Muscle of leg (tissue), 16 donors: ENCODE measurements at places on chromosomes 5 and 9. TPM values are rescaled to one million over a fixed set of nuclear protein-coding genes. Genes with fewer than 3 reads are reported as not detected.

The MSX2 gene
- polyA plus RNA-seq, result 0.27 TPM

The PCDHGA4 gene
- 0.71 TPM for polyA plus RNA-seq

The SLC45A2 gene
- polyA plus RNA-seq, result 0.16 TPM

The PCDHGA11 gene
- polyA plus RNA-seq, result 2.7 TPM

The GRAMD2B gene
- 9.9 TPM for polyA plus RNA-seq

The GHR gene
- polyA plus RNA-seq, result 17.3 TPM

The NMUR2 gene
- 0.86 TPM for polyA plus RNA-seq

The MYOZ3 gene
- polyA plus RNA-seq, result 8.9 TPM

The CARD6 gene
- polyA plus RNA-seq, result 2.1 TPM

DNA sequence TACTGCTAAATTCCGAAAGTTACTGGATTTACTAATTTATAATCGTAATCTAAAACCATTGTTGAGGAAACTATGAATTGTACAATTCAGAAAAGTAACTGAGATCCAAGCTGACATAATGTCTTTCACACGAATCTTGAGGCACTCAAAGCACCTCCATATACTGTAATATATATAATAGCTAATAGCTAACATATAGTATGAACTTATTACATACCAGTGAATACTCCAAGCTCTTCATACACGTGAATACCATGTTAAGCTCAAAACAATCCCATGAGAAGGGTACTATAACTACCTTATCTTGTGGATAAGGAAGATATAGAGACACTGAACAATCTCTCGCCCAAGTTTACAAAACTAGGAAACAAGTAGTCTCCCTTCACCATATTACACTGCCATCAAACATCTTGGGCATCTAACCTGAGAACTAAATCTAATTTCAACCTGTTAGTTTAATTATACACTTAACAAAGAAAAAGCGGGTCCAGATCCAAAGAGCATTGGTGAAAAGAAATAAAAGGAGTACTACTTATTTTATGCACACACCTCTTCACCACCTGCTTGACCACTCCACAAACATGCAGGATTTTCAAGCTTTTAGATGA lies 1.0 kb downstream of the NUDCD2 start:
- no peak for DNase-seq

- peak; percentile 93 for DNase-seq
Measured at GRCh38 chr9:76610011-76610352, 151.0 kb downstream of the GCNT1 start.

GRCh38 chr9:83932011-83932410 lies 10.8 kb upstream of the KIF27 start:
- no peak for DNase-seq

- no peak for DNase-seq
Measured at GRCh38 chr9:123309611-123310010, 41.2 kb upstream of the STRBP start.

DNA sequence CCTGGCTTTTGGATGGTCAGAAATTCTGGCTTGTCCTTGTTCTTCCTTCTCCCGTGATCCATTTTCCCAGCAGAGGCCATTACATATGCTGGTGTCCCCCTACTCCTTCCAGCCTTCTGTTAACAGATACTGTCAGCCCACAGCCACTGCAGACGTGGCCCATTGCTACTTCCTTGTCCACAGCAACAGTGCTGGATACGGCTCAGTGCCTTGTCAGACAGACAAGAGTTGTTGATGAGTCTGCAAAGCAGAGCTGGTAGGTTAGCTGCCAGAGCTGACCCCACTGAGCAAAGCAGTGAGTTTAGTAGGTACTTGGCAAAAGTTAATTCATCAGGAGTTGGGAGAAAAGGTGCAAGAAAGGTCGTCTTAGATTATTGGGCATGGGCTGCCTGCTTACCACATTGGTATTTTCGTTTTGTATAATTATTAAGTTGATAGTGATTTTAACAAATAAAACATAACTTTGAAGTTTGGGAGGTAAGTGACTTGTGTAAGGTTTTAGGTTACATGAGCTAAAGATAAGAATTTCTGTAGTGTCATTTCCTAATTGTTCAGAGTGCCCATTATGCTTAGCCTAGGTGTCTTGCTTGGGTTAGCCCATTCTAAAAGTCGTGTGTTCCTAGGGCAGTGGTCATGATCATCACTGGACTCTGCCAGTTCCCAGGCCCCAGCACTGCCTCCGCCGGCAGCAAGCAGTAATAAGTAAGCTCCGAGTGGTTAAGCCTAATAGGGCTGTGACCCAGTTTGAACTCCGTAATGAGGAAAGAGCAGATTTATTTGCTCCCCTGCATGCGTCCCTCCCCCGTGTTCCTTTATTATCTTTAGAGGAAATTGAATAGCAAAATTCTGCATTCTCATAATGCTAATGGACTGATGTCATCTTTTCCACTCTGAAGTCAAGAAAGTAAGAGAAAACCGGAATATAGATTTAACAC lies 292.0 kb downstream of the FANCC start:
- DNase-seq, result peak; percentile 83

DNA sequence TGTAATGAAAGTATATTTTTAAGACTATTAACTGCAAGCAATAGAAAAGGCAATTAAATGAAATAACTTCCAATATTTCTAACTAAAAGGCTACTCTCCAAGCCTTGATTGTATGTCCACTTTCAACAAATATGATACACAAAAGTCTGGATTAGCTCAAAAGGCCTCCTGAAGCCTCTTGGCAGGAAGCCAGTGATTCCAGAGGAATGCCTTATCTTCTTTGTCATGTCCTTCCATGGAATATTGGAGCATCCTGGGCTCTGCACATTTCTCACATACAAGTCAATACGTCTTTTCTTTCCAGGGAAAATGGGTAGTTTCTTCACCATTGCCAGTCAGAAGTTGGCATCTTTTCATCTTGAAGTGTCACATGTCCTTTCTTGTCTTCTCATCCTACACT lies 357.8 kb downstream of the KDM4C start:
- no peak for DNase-seq

GRCh38 chr9:77021922-77022782 lies 2.7 kb downstream of the FOXB2 start:
- no peak for DNase-seq

- DNase-seq, result no peak
Measured at GRCh38 chr5:28408186-28408585, 1369.8 kb upstream of the CDH9 start.

DNA sequence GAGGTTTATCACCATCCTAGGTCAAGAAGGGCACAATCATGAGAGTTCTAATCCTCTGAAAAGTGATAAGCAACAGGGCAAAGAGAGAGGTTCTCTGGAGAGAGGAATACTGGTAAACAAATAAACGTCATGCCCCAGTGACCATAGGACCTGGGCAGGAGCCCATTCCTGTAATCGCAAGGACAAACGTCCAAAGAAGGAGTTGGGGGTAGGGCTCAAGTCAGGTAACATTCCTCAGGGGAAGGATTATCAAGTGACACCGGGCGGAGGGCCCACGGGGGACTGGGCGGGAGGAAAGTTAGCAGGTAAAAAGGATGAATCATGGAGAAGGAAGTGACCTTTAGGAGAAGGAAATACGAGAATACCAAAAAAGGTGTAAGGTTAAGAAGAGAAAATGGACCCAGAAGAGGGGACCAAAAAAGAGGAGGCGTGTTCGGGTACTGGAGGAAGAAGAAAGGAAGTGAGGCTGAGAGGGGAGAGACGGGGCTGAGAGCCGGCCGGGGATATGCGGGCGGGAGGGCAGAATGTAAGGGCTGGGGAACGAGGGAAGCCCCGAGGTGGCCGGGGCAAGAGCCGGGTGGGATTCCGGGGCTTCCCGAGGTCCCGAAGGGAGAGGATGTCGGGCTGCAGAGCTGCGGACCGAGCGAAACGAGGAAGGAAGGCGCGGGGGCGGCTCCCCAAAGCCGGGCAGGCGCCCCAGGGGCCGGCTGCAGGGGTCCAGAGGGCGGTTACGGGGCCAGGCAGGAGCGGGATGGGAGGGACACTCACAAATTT lies 583 bp downstream of the DIAPH1 start:
- DNase-seq, result peak; percentile 47

DNA sequence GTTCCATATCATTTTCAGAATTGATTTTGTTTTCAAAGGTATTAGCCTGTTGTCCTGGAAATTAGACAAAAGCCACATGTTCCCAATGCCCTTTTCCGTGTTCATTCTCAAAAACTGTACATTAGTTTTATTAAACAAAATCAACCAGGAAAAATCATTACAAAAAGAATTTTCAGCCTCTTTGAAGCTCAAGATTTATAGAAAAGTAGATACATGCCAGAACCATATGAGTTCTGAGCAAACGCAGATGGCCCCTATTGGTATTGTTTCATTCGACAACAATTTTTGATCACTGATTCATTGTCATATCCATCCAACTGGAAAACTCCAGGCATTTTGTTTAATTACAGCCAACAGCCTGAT lies 148.5 kb upstream of the GRAMD2B start:
- DNase-seq, result peak; percentile 72

- no peak for DNase-seq
Measured at GRCh38 chr9:106981396-106982287, 118.7 kb downstream of the ZNF462 start.

GRCh38 chr5:1376981-1377380 lies 32.1 kb upstream of the CLPTM1L start:
- peak; percentile 64 for DNase-seq

DNA sequence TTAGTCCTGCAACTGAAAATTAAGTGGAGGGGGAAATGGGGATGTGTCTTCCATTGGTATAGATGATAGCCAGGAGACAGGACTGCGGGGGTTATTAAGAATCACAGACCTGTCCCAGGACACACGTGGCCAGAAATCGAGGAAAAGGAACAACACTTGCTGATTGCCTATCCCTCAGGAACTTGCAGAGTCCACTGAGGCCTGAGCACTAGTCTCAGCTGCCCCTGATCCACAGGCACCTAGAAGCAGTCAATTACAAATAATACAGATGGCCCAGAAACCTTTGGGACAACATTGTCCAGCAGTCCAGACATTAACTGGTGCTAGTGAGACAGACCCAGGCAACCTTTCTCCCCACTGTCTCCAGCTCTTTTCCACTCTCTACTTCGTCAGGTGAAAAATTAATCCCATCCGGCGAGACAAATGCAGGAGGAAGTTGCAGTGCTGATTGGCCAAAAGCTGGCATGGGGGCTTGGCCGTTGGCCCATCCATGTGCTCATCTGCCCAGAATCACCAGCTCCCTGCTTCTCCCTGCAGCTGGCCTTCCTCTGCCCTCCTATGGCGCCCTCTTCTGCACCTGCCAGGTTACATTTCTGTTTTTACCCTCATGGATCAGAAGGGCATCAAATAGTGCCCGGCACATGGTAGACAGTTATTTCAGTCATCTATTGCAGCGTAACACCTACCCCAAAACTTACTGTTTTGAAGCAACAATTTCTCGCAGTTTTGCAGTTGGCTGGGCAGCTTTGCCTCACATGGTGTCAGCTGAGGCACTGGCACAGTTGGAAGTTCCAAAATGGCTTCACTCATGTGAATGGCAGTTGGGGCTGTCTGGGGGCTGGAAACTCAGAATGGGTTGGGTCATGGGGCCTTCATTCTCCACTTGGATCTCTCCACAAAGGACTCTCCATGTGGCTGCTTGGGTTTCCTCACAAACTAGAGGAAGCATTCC lies 3.6 kb upstream of the B4GALT1 start:
- no peak for DNase-seq

DNA sequence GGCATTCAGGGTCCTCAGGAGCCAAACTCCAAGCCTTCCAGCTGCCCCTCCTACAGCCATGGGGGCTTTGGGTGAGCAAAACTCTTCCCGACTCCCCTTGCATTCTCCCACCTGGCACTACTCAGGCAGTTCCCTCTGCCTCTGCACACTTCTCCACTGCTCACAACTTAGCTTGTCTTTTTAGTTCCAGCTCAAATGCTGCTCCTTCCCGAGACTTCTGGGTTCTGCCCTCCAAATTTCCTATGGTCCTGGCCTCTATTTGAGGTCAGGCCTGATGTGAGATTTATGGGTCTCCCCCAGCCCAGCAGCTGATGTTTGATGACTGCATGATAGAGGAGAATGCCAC lies 5.7 kb upstream of the SLC25A48 start:
- no peak for DNase-seq

DNA sequence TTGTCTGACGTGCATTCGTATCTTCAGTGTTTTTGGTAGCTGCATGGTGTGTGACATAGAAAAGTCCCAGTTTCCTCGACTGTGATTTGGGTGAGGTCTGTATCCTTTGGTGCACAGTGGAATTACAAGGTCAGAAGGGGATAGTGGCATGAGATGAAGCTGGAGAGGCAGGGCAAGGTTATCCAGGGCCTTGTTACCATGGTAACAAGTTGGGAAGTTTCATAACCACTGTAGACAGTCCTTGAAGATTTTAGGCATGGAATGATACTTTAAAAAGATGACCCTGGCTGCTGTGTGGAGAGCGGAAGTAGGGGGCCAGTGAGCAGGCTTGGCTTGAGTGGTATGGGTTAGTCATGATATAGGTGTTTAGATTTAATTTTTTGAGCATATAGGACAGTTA lies 11.9 kb downstream of the EHMT1 start:
- DNase-seq, result no peak

DNA sequence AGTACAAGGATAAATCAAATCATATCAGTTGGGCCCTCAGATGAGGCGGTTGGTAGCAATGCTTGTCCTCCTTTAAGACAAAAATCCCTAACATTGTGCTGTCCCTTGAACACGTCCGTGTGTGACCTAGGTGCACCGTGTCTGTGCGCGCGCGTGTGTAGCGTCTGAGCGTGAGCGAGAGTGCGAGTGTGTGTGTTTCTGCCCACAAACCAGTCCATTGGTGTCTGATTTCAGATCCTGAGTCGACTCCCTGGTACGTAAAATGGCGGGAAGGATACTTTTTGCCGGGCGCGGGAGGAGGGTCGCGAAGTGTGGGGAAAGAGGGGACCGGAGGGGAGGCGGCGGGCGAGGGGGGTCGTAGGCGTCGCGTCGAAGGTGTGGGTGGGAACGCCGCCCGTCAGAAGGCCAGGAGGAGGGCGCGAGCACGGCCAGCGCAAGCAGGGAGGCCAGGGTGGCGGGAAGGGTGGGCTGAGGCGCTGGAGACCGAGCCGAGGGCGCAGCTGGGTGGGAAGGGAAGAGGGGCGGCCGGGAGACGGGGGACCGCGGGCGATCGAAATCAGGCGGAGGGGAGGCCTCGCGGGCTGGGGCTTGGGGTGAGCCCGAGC lies 8.9 kb downstream of the OTP start:
- DNase-seq, result no peak

DNA sequence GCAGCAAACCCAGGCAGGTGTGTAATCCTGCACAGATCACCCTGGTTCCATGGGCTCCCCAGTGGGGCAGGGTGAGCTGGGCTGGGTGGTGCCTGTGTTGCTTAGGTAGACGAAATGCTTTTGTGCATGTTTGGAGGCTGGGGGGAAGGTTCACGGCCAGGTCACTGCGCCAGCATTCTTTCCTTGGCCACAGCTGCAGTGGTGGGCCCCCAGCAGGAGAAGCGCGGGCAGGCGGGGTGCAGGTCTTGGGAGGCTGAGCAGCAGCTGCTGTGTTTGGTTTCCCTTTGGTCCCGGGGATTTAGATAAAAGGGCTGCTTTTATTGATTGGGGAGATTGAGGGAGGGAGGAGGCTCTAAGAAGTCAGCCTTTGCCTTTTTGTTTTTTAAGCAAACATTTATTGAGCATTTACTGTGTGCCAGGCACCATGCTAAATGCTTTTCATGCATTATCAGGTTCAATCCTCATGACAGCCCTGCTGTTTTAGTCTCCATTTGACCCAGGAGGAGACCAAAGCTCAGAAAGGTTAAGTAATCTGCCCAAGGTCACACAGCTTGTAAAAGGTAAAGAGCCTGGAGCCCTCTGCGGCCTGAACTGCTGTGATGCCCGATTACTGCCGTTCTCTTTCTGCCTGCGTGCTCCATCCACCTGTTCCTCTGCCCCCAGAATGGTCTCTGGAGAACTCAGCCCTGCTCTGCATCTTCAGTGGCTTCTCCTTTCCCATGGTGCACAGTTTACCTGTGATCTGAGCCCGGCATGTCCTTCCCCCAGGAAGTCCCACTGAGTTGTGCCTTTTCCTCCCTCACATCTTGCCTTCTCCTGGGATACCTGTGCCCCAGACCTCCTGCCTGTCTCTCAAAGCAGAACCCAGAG lies 94.4 kb downstream of the MACROH2A1 start:
- DNase-seq, result peak; percentile 32

- no peak for DNase-seq
Measured at GRCh38 chr9:37201581-37201980, 81.2 kb downstream of the ZCCHC7 start.
